Stimulated activated CD8-positive, alpha-beta memory T cell treated with anti-CD3 and anti-CD28 coated beads, Interleukin-15, amount 100 ng/mL, for 4 hours (primary cell): ENCODE measurements at places on chromosomes 1 and 21.

GRCh38 chr1:153565529-153566374 is at the start of gene S100A2:
Gene S100A2 (minus strand): TSS chr1:153565844. CDS start chr1:153563877, 1,967 bp downstream.
- DNase-seq = peak; percentile 26

DNA sequence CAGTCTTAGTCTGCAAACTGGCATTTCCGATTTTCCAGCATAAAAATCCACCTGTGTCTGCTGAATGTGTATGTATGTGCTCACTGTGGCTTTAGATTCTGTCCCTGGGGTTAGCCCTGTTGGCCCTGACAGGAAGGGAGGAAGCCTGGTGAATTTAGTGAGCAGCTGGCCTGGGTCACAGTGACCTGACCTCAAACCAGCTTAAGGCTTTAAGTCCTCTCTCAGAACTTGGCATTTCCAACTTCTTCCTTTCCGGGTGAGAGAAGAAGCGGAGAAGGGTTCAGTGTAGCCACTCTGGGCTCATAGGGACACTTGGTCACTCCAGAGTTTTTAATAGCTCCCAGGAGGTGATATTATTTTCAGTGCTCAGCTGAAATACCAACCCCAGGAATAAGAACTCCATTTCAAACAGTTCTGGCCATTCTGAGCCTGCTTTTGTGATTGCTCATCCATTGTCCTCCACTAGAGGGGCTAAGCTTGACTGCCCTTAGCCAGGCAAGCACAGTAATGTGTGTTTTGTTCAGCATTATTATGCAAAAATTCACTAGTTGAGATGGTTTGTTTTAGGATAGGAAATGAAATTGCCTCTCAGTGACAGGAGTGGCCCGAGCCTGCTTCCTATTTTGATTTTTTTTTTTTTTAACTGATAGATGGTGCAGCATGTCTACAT is 2.5 kb upstream of the OLFML3 start:
- DNase-seq = no peak

- DNase-seq = no peak
Measured at GRCh38 chr1:104459886-104460285, 710.2 kb downstream of the AMY1C start.

DNA sequence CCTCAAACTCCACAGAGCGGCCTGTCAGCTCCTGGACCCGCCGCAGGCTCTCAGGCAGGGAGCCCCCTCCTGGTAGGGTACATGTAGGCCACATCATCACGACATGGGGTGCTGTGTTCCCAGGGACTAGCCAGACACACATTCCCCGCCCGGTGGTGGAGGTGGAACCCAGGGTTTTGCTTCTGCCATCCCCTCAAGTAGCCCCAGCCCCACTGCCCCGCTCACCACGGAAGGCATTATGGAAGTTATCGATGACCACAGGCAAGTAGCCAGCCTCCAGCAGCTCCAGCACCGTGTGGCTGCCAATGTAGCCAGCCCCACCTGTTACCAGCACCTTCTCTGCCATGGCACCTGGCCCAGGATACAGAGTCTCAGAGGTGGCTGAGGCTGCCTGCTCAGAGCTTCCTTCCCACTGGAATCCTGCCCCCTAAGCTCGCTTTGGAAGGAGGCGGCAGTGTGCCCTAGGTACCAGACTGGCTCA is 1.9 kb downstream of the GALE start:
- no peak for DNase-seq

DNA sequence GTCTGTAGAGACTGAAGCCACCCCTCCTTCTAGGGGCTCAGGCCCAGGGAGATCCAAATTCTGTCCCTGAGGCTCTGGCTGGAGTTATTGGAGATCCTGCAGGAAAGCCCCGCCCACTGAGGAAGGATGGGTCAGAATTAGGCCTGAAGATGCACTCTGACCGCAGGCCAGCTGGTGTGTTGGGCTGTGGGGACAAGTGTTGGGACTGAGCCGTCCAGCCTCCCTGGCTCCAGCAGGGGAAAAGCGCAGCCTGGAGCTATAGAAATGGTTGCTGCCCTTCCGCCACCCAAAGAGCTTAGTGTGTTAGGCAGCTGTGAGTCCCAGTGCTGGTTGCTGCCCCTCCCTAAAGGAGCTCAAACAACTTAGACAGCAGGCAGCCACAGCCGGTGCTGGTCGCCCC is 33.0 kb upstream of the PRRX1 start:
- no peak for DNase-seq

GRCh38 chr1:111133866-111134265 is 6.0 kb downstream of the DRAM2 start:
- DNase-seq = no peak

DNA sequence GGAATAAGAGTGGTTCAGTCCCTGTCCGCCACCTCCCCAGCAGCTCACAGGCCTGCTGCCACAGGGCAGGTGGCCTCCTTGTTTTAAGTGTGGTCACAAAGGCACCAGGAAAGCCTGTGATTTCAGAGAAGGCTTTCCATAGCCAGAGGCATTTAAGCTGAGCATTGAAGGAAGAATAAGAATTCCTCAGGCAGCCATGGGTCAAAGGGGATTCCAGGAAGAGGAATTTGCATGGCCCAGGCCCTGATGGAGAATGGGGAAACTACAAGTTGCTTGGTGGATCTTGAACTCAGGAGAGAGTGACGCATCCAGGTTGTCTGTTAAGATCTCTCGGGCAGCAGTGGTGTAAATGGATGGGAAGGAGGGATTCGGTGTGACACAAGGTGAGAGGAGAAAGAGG is 66.7 kb downstream of the KLHDC7A start:
- DNase-seq = no peak

- DNase-seq = peak; percentile 69
Measured at GRCh38 chr1:9689011-9689706, 37.6 kb downstream of the PIK3CD start.

DNA sequence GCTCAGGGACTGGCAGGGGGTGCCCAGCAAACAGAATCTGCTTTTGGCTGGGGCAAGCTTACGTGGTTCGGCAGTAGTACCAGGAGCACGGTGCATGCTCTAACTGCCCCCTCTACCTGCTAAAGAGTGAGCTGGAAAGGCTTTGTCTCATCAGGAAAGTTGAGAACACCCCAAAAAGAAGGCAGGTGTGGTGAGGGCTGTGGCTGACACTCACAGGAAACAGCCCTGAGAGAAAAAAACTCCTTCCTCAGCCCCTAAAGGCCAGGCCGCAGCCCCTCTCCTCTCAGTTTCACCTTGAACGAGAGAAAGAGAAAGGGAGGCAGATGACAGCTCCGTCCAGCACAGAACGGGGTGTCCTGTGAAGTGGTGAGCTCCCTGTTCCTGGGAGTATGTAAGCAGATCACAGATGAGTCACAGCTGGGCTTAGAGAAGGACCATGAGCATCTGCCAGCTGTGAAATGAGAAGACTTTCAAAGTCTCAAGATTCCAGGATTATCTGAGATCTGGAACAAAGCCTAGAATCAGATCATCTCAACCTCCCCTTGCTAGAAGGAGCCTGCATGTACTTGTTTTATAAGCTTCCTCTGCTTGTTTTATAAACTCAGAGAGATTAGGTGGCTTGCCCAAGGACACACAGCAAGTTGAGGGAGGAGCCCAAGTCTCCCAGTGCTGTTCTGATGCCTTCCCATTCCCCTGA is 13.4 kb downstream of the LAPTM5 start:
- DNase-seq = no peak

- peak; percentile 56 for DNase-seq
Measured at GRCh38 chr1:9234223-9235095, at the start of gene H6PD. Gene H6PD (plus strand): TSS chr1:9234774. CDS start chr1:9244935, 10,161 bp downstream.

- DNase-seq = no peak
Measured at GRCh38 chr1:227994632-227995300, 12.0 kb upstream of the WNT3A start.
